Thoracic aorta endothelial cell (primary cell): ENCODE measurements at places on chromosomes 4 and X. TPM values are rescaled to one million over a fixed set of nuclear protein-coding genes. Genes with fewer than 3 reads are reported as not detected.

ARAP2 gene
- 0.93 and 2.1 TPM in 2 replicates for total RNA-seq

PNMA6F gene
- total RNA-seq: not detected in 2 replicates

ABCG2 gene
- 7.0 and 10.1 TPM in 2 replicates for total RNA-seq

SPANXN4 gene
- not detected in 2 replicates for total RNA-seq

IDUA gene
- total RNA-seq: 9.5 and 10.1 TPM in 2 replicates
